ENCODE measurements at places on chromosomes 7 and 10.

- no peak for DNase-seq
Observed at GRCh38 chr10:1227510-1228402, 171.6 kb downstream of the WDR37 start.

DNA sequence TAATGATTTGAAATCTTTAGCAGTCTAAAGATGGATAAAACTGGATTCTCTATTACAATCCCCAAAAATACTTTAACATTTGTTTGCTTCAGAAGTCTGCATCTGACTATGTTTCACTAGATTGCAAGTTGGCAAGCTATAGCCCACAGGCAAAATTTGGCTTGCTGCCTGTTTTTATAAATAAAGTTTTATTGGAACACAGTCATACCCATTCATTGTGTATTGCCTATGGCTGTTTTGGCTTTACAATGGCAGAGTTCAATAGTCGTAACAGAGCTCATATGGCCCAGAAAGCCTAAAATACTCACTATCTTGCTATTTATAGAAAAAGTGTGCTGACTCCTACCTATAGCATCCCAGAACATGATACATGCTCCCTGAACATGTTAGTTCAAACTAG lies 89.0 kb upstream of the GPR141 start:
- no peak for DNase-seq

GRCh38 chr10:35882422-35883150 lies 240.5 kb upstream of the FZD8 start:
- no peak for DNase-seq

- peak; percentile 75 for DNase-seq
Observed at GRCh38 chr7:123819001-123819400, 26.0 kb upstream of the HYAL4 start.

- DNase-seq = no peak
Observed at GRCh38 chr7:73700069-73700423, 16.6 kb downstream of the BUD23 start.

- peak; percentile 26 for DNase-seq
Observed at GRCh38 chr7:135645296-135645904, 16.9 kb upstream of the STMP1 start.

DNA sequence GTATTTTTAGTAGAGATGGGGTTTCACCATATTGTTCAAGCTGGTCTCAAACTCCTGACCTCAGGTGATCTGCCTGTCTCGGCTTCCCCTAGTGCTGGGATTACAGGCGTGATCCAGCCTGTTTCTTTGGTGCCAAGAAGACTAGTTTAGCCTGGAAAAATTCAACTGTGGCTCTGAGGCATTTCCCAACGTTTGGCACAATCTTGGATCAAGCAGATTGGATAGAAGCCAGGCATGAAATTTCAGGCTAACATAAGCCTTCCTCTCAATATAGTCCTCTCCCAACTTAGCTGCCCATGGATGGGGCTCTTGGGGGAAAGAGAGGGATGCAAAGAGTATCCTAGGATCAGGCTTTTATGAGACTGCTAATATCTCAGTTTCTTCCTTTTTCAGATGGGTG lies 53.8 kb downstream of the APBB1IP start:
- no peak for DNase-seq

DNA sequence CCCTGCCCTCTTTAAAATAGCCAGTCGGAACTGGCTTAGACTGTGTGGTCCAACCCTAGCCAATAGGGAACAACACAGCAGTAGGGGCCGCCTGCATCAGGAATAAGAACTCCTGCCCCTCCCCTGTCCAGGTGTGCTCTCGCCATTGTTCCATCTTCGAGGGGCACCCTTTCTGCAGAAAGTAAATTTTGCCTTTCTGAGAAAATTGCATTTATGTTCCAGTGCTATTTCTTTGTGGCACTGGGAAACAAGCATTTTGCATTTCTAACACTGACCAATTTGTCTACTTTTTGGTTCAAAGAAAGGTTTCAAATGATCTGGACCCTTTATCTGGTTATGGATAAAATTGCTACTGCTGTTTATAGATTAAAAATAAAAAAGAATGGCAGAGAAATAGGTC lies 90.2 kb upstream of the AGBL3 start:
- DNase-seq = no peak

All from mammary epithelial cell (primary cell).